ENCODE measurements at places on chromosomes 12 and 14. TPM values are rescaled to one million over a fixed set of nuclear protein-coding genes. Genes with fewer than 3 reads are reported as not detected.

Gene RERGL
- total RNA-seq: 7.7 TPM

DNA sequence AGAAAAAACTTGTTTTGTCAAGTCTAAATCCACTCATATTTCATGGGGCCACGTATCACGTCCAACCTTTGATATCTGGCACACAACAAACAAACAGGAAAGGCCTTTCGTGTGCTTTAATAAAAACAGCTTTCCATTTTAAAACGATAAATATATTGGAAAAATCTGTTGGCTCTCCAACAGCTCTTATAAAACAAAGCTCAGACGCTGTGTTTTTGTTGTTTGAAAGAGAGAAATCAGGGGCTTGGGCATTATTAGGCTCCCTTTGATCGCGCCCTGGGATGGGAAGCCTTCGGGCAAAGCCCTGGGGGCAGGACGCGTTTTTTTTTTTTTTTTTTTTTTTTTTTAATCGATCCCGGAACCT, 429 bp upstream of the PLEKHA5 start:
- no peak for DNase-seq

- DNase-seq: no peak
Observed at GRCh38 chr14:74502236-74503019, 8.9 kb downstream of the ISCA2 start.

GRCh38 chr12:113506867-113507266, 35.2 kb upstream of the LHX5 start:
- no peak for DNase-seq

- DNase-seq: peak; percentile 20
Observed at GRCh38 chr14:63192085-63192484, 12.2 kb upstream of the RHOJ start.

DNA sequence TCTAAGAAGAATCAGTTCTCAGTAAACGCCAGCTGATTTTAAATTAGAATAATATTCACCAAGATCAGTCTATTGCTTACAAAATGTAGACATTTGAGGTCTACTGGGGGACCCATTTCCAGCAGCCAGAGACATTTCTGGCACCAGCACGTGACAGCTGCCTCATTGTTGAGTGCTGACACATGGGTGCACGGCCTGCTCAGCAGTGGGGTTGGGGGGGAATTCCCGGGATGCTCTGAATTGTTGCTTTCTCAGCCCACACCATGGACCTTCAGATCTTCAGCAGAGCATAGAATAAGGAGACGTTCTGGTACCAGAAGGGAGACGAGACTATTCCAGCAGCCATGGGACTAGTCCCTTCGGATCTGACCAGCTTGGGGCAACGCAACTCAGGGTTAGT, 18.3 kb downstream of the PLEKHG7 start:
- no peak for DNase-seq

GRCh38 chr12:92234533-92234932, 88.9 kb upstream of the BTG1 start:
- no peak for DNase-seq

DNA sequence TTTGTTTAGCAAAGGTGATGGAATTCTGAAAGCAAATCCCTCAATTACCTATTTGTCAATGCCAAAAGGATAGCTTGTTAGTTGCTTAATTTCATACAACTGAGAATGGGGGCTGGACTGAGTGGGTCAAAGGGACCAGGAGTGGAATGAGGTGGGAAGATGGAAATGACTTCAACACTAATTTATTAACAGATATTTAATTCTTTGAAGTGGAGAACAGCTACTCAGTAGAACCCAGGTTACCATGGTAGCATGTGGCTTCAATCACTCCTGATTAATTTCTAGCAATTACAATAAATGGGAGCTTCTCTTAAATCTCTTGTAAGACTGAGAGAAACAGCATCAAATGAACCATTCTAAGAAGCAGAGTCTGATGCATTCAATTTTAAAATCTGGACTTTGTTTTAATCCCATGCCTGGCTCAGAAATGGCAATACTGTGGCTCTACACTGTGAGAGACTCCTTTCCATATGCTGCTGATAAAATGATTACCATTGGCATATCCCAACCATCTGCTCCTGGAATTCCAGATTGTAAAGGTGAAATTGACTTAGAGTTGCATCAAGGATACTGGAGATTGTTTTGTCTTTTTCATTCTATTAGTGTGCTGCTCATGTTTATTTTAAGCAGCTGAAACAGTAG, 607.8 kb downstream of the SNAPC1 start:
- peak; percentile 44 for DNase-seq

DNA sequence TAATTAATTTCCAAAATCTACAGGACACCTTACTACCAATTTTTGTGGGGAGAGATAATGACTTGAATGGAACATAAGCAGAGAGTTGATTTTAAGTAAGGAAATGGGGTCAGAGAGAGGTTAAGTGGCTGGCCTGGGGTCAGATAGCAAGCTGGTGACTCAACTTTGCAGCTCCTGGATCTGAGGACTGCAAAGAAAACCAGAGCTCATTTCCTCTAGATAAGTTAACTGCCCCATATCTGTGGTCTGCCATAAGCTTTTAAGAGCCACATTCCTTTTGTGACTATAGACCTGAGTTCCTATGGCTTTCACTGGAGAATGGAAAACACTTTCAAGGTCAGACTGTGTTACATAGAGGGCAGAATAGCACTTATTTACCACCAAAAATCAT, 201.2 kb upstream of the PRICKLE1 start:
- DNase-seq: no peak

Gene SPIC
- not detected for total RNA-seq

DNA sequence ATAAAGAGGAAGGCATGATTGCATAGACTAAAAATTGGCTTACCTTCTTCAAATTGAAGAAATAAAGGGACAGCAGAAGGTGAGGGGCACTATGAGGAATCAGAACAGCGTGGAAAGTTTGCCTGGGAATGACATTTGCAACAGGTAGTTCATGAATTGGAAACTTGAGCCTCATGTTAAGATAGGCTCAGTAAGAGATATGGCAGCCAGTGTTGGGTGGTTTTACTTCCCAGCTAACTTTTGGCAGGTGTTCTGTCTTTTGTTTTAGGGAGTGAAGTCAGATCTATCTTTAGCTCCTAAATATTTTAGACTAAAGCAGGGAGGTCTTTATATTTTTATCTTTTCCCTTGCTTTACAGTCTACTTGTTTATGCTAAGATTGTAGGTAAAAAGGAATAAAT, 122.4 kb downstream of the ANO6 start:
- no peak for DNase-seq

DNA sequence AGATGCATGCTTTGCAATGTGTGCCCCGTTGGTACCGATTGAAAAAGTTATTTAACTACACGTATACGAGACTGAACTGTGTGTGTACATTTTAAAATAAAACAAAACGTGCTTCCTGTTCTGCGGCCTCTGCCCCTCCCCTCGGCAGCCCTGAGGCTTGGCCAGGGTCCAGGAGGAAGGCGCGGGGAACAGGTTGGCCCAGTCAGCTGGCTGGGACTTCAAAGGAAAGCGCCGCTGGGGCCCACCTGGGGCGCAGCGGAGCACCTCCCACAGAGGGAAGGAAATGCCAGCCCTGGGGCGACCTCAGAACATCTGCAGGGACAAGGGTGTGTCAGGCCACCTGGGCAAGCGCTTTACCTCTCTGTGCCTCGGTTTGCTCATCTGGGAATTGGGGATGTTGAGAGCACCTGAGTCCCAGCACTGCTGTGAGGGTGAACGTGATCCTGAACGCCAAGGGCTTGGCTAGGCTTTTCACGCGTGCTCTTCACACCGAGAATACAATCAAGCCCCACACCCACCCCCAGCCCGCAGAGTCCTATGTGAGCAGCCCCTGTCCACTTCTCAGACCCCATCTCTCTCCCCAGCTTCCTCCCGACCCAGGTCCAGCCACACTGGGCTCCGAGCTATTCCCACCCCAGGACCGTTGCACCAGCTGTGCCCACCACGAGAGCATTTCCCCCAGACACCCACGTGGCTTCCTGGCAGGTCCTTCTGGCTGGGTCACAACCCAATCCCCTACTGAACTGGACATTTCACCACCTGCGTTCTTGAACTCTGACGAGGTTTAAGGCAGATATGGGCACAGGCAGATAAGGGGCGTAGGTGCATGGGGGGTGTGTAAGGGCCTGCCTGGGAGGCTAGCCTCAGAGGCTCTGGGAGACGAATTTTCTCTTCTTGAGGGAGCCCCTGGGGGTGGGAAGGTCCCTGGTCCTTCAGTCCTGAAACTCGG, 41.9 kb upstream of the NCOR2 start:
- DNase-seq: no peak

DNA sequence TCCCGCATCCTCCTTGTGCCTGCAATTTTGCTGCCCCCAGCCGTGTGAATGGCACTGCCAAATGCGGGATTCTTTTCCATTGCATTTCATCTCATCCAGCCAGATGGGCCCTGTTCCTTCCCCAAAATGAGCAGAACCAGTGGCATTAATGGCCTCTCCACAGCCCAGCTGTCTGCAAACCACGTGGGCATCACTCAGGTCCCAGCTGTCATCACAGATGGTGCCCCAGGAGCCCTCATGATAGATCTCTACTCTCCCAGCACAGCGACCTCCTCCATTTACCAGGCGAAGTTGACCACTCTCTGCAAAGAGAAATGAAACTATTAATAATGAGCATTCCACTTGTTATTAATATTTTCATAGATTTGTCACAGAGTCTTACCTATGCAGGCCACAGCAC, 17.1 kb downstream of the CD163 start:
- DNase-seq: no peak

Gene KRT80
- total RNA-seq: not detected

DNA sequence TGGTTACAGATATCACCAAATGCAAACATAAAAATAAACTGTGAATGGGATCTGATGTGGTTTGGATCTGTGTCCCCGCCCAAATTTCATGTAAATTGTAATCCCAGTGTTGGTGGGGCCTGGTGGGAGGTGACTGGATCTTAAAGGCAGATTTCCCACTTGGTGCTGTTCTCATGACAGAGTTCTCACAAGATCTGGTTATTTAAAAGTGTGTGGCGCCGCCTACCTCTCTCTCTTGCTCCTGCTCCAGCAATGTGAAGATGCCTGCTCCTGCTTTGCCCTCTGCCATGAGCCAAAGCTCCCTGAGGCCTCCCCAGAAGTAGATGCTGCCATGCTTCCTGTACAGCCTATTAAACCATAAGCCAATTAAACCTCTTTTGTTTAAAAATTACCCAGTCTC, 47.8 kb downstream of the SLC25A21 start:
- no peak for DNase-seq

Gene AQP2
- not detected for total RNA-seq

DNA sequence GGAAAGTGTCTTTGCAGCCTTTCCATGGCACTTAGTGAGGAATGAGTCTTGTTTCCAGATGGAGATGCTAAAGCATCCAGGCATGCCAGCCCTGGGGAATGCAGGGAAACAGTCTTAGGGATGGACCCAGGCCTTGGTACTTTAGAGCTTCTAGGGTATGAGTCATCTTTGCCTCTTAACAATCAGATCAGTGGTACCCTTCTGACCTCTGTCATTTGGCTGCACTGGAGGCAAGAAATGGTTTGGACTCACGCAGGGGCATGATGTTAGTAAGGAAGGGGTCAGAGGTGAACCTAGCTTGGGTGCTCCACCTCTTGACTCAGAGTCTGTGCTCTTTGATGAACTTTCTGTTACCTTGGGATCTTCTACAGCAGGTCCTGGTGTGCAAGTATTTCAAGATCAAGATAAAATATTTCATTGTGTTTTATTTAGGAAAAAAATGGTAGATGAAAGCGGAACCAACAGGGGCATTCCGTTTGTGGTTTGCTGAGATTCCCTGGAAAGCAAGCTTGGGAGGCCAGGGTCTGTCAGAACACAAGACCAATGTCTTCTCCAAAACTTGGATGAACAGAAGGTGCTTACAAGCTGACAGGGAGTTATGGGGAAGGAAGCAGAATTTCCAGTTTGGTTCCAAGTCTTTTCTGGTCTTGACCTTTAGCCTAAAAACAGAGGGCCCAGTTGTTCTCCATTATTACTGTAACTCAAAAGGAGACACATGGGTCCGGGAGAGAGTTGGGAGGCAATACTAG, 216.2 kb downstream of the ZFP36L1 start:
- DNase-seq: no peak

GRCh38 chr12:127771546-127771945, 495.4 kb upstream of the TMEM132C start:
- peak; percentile 65 for DNase-seq

GRCh38 chr14:68862954-68863594, 70.2 kb upstream of the ZFP36L1 start:
- DNase-seq: peak; percentile 74

Gene ARHGDIB
- total RNA-seq: 31.7 TPM

Gene SLC17A8
- 12.0 TPM for total RNA-seq

Gene CATSPERB
- 0.44 TPM for total RNA-seq

DNA sequence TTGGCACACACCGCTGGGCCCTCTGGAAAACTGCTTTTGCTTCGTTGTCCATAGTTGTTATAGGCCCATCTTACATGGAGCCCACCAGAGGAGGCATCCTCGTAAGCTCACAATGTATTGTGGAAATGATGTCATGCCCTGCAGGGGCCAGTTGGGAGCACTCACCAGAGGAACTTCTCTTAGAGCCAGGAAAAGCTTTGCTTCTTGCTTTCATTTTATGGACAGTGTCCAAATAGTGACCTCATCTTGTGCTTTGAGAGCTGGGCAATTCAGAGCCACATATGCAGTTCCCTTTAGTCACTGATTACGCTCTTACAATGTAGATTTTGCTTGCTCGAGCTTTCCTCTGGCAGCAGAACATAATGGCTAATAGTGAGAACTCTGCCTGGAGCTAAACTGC, 275.6 kb downstream of the AACS start:
- DNase-seq: peak; percentile 76

GRCh38 chr12:4177262-4177661, 96.3 kb upstream of the CCND2 start:
- no peak for DNase-seq

Gene CLEC9A
- total RNA-seq: 0.59 TPM

DNA sequence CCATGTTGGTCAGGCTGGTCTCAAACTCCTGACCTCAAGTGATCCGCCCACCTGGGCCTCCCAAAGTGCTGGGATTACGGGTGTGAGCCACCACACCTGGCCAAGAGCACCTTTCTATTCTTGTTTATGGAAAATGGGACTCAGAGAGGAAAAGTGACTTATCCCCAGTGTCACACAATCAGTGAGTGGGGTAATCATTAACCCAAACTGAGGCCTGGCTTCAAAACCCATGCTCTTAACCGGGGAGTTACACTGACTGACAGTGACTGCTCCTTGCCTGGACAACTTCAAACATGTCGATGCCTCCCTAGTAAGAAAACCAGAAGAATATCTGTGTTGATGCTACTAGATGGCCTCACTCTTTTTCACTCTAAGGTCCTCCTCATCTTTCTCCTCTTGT, 7.3 kb downstream of the CLEC7A start:
- DNase-seq: no peak

GRCh38 chr14:101189962-101190560, 286.5 kb upstream of the RTL1 start:
- no peak for DNase-seq

GRCh38 chr12:10369557-10370415, 20.1 kb downstream of the KLRK1 start:
- no peak for DNase-seq

DNA sequence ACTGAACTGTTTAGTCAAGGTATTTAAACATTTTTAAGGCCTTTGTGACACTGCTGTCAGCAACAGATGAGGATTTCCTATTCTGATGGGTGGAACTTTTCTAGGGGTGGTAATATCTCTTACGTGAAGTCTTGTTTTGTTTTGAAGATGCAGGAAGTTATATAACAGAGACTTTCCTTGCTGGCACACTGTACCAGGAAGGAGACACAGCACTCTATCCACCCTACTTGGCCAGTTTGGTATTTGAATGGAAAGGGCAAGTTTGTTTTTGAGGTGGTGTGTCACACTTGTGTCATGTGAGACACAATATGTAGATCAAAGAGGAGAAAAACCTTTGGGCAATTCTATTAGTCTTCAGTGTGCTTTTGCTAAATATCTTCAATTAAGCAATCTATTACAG, 51.6 kb upstream of the SRP54 start:
- DNase-seq: no peak

Gene MMP19
- total RNA-seq: 1.5 TPM
